HT-29 (cell line): ENCODE measurements at places on chromosomes 3 and 15.

DNA sequence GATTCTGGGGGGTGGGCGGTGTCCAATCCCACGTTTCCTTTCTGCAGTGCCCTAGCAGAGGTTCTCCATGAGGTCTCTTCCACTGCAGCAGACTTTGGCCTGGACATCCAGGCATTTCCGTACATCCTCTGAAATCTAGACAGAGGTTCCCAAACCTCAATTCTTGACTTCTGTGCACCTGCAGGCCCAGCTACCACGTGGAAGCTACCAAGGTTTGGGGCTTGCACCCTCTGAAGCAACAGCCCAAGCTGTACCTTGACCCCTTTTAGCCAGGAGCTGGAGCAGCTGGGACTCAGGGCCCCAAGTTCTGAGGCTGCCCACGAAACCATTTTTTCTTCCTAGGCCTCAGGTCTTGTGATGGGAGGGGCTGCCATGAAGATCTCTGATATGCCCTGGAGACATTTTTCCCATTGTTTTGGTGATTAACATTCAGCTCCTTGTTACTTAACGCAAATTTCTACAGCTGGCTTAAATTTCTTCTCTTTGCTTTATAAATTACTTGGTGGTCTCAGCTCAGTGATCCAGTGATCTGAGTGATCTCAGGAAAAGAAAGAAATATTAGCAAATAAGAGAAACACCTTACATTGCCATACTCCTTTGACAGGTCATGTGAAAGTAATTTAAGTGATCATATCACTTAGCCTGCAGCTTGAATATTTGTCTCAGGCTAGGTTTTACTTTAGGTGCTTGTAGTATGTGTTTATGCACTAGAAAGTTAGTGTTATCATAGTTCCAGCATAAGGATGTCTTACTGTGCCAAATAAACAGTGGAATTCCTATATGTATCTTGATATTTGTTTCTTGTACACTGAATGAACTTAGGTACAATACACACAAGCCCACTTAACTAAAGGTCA lies 3.0 kb downstream of the SNAP23 start:
- DNase-seq = no peak

GRCh38 chr15:80367661-80368060 lies 36.5 kb upstream of the ARNT2 start:
- DNase-seq = no peak

GRCh38 chr3:44104668-44105321 lies 136.9 kb upstream of the TOPAZ1 start:
- peak; percentile 17 for DNase-seq

DNA sequence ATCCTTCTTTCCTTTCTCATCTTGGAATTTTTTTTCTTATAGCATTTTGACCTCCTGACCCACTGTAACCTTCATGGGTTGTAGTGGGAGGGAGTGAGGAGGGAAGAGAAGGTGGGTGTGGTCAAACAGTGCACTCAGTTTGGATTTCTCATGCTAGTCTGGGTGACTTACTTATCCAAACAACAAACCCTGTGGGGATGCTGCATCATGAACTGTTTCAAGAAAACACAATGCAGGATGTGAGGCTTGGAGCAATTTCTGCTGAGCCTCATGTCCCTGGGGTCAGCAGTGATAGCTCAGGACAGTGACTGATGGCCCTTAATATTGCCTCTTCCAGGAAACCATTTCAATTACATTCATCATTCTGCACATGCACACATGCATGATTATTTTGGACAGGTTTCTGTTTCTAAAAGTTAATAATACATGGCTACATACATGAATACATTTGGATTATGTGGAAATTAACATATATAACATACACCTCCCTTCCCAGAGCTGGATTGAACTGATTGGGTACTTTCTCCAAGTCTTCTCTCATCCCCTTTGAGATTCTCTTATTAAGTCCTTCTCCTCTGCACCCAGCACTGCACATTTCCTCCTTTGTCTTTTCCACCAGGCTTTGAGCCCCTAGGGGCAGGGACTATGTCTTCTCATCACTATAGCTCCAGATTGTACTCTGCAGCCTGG lies 61.2 kb downstream of the ADAMTSL3 start:
- no peak for DNase-seq
